Upper lobe of left lung (tissue), 6 donors: ENCODE measurements at places on chromosomes 3 and 15. TPM values are rescaled to one million over a fixed set of nuclear protein-coding genes. Genes with fewer than 3 reads are reported as not detected.

DNA sequence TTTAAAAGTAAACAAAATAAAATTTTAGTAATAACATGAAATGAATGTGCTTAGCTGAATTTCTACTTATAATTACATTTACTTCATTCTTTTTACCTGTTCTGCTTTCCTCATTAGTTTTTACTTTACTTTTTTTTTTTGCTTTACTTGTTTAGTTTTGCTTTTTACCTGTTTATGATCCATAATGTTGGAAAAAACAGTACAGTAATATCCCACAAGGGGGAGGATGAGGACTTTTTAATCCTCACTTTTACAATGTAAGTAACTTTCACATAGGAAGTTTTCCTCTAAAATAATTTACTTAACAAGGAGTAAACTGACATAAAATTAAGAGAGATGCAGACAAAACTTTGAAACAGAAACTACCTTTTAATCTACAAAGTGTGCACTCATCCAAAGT, 268.7 kb downstream of the TBC1D5 start:
- no peak for DNase-seq

DNA sequence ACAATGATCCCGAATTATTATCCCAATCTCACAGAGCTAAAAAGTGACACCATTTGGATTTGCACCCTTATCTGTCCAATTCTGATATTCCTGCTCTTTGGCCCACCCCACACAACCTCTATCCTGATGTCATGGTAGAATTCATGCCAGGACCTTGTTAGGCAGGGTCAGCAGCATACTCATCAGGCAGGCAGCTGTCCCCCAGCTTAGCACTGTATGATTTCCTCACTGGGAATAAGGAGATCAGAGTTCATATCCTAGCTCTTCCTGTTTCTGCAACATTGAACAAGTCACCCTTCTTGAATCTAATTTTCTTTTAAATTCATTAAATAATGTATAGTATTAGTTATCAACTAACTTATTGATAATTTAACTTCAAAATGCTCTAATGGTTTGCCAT, 12.0 kb upstream of the C3orf80 start:
- no peak for DNase-seq

DNA sequence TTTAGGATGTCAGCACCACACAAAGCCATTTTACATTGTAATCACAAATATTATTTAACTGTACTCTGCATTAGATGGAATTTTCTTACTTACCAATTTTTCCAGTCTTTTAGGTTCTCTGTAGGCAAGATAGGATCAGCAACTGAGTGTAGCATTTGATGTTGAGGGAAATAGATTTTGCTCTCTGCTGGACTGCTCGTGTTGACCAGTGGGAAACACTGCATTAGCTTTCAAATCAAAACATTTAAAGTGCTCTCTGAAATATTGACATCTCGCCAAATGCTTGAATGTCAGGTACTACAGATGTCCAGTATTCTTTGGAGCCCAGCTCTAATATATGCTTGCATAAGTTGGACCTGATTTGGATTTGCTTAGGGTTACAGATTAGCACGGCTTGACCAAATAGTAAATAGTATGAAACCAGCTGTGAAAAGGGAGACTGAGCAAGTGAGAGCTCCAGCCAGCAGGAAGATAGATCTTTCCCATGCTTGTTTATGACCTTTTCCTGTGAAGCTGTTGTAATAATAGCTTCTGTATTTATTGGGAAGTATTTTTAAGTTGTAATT, 29.5 kb downstream of the P2RY14 start:
- no peak for DNase-seq

- no peak for DNase-seq
Observed at GRCh38 chr3:155047672-155048071, 32.4 kb upstream of the MME start.

GRCh38 chr3:175222356-175222755, 363.2 kb downstream of the NAALADL2 start:
- DNase-seq, result no peak

DNA sequence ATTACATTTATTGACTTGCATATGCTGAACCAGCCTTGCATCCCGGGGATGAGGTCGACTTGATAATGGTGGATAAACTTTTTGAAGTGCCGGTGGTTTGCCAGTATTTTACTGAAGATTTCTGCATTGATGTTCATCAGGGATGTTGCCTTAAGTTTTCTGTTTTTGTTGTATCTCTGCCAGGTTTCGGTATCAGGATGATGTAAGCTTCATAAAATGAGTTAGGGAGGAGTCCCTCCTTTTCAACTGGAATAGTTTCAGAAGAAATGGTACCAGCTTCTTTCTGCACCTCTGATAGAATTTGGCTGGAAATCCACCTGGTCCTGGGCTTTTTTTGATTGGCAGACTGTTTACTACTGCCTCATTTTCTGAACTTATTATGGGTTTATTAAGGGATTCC, 250.8 kb downstream of the TBC1D5 start:
- DNase-seq, result no peak

DNA sequence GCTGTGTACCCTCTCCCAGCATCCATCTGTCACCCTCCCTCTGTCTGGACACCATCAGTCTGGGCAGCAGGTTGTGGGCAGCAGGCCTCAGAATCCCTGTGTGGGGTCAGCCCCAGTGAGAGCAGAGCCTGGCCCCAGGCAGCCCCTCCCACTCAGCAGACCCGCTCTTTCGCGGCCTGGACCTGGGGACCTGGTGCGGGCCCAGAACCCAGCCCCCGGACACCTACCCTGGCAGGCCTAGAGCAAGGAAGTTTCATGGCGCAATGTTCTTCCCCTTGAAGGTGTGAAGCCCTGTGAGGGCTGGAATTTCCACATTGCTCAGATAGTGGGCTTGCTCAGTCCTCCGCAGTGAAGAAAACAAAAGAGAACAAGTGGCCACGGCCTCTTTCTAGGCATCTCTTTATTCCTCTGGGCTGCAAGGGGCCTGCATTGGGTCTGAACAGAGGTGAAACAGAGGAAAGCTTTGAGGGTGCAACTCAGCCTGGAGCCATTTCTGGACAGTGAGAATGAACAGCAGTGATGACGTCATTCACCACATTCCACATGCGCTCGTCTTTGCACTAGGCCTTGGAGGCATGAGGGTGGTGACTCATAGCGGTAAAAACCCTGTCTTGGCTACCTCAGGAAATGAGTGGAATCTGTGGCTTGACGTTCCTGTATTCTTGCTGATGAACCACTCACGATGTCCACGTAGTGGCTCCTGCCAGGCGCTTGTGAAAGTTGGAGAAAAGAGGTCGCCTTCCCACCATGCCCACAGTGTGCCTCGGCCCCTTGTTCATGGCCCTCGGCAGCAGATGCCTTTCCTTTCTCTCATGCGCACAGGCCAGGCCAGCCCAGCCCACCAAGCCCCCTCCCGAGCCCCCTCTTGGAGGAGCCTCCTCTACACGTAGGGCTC, 66.1 kb downstream of the SLC30A4 start:
- peak; percentile 53 for DNase-seq

The PDZRN3 gene
- total RNA-seq, result 7.0 TPM

The LRRC31 gene
- 0.34 TPM for total RNA-seq

The SERINC4 gene
- not detected for total RNA-seq

The CACNA2D3 gene
- total RNA-seq, result 3.0 TPM

The SHC4 gene
- total RNA-seq, result under 0.01 TPM

The ABHD10 gene
- 26.4 TPM for total RNA-seq

The ADPRH gene
- total RNA-seq, result 22.0 TPM

The UPK1B gene
- not detected for total RNA-seq

The TF gene
- total RNA-seq, result 0.61 TPM
